ENCODE measurements at places on chromosomes 7 and 10.

GRCh38 chr7:35871856-35872255, 71.0 kb downstream of the SEPTIN7 start:
- no peak for DNase-seq

GRCh38 chr10:111037858-111038257, 39.0 kb upstream of the ADRA2A start:
- DNase-seq: no peak

DNA sequence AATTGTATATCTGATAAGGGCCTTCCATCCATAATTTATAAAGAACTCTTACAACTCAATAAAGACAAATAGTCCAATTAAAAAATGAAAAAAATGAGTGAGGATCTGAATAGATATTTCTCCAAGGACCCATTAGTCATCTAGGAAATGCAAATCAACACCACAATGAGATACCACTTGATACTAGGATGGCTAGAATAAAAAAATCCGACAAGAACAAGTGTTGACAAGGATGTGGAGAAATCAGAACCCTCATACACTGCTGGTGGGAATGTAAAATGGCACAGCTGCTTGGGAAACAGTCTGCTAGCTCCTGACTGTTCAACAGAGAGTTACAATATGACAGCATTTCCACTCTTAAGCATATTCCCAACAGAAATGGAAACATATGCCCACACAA, 24.6 kb downstream of the ALOX5 start:
- DNase-seq: no peak

GRCh38 chr7:105060923-105061322, 46.9 kb downstream of the KMT2E start:
- DNase-seq: no peak

DNA sequence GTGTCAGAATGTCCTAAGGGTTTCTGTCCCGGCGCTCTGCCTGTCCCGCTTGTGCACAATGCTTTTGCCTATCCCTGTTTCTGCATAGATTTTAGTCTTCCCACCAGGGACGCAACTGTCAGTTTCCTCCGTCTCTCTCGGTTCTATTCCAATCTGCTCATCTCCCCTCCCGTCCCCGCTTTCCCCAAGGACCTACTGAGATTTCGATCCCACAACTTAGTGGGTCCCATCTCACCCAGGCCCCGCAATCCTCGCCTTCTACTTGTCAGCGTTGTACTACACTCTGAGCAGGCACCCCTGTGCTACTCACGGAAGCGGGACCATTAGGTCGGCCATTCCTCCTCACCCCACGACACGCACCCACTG, 519 bp upstream of the ZNF655 start:
- DNase-seq: no peak

- DNase-seq: no peak
Observed at GRCh38 chr7:21722371-21722770, 179.5 kb downstream of the DNAH11 start.

DNA sequence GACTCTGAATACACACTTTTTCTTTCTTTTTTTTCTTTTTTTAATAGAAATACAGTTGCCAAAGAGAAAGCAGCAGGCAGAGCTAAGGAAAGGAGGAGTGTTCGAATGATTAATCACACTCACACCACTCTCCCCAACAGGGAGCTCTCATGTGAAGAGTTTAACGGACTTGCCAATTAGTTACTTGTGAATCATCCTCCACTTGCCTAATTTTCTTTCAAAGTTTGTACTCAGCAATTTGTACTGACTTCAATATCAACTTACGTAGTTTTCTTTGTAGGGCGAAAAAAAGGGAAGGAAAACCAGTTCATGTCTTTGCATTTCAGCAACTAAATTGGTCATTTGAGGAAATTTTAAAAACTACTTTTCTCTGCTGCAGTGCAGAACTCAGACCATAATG, 109.2 kb downstream of the PIP4K2A start:
- DNase-seq: no peak

- DNase-seq: no peak
Observed at GRCh38 chr7:49718760-49719159, 54.7 kb upstream of the VWC2 start.

- DNase-seq: no peak
Observed at GRCh38 chr7:108307194-108307593, 149.0 kb downstream of the NRCAM start.

DNA sequence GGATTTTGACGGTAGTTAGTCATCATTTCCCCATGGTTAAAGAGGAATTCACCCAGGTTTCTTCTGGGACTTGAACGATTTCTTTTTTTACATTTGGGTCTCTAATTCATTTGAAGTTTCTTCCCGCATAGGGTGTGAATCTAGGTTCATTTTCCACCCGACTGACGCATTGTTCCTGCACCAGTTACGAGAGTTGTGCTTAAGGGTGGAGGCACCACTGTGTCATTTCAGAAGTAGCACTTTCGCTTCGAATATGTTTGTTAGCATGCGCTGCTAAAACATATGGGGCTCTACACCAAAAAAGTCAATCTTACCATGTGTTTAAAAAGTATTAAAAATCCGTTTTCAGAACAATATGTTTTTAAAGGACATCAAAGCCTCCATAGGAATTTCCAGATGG, 140.3 kb downstream of the VIPR2 start:
- peak; percentile 51 for DNase-seq

GRCh38 chr7:84105586-84105985, 89.0 kb downstream of the SEMA3A start:
- DNase-seq: no peak

GRCh38 chr7:38881947-38882684, 26.9 kb downstream of the VPS41 start:
- no peak for DNase-seq

DNA sequence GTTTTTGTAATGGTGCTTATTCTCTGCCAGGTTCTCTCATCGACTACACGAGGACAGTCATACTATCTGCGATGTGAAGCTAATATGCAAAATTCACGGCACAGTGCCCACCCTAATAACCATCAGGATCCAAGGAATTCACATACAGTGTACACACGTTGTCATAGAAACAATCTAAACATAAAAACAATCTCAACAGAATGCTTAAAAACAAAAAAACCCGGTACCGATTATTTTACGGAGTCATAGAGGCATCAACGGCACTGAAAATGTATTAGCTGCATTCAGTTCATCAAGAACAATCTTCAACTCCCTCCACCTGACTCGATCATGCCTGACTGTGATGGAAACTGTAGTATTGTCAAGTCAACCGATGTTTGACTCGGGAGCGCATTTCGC, 628 bp downstream of the MRPS33 start:
- DNase-seq: no peak

DNA sequence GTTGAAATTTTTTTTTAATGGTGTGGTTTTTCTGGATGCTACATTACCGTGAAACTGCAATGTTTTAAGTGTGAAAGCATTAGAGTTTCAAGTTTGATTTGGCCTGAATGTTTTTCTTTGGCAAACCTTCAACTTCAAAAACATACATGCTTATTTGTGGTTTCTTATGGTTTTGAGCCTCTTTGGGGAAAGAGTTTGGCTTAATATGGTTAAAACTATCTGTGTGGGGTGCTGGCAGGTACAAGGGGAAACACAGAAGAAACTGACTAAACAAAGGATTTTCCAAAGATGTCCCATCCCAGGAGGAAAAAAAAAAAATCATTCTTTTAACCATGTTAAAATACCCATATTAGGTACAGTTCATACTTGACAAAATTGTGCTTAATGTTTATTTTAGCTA, 121.1 kb downstream of the HGF start:
- no peak for DNase-seq

DNA sequence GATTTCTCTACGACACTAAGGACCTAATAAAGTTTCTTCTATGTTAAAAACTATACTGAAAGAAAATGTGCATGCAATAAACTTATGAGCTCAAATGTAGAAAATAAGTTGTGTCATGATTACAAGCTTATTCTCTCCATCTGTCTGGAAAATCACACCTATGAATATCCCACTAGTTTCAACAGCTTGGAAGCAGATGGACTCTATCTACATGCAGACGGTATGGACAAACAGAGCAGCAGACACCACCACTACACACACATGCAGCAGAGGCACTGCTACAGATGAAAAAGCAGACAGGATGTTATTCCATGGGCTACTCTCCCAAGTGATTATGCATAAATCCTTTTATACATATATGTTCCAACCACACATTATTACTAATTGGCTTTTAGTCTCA, 123.4 kb upstream of the TARP start:
- DNase-seq: no peak

DNA sequence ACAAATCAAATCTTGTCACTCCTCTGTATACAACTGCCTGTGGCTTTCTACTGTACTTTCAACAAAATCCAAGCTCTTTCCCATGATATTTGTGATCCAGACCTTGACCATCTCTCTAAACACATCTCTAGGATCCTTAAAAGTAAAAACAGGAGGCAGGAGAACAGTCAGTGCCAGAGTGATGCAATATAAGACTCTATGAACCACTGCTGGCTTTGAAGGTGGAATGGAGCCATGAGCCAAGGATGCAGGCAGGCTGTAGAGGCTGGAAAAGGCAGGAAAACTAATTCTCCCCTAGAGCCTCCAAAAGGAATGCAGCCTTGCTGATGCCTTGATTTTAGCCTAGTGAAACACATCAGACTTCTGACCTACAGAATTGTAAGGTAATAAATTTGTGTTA, 45.5 kb upstream of the LRRN3 start:
- DNase-seq: no peak

- no peak for DNase-seq
Observed at GRCh38 chr7:29424295-29424983, 139.2 kb upstream of the PRR15 start.

DNA sequence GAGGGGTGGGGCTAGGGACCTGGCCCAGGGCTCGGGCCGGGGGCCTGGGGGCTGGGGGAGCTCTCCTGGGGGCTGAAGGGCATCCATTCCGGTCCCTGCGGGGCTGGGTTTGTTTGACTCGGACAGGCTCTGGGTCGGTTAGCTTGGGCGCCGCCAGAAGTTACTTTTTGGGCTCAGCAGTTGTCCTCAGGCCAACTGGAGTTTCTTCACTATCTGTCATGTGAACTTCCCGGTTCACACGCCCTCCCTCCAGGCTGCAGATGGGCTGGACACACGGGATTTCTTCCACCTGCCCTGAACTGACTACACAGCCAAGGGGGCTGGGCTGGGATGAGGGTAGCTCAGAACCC, 3.8 kb downstream of the SLC4A2 start:
- no peak for DNase-seq

- DNase-seq: no peak
Observed at GRCh38 chr7:112138325-112138852, 67.8 kb downstream of the DOCK4 start.

GRCh38 chr7:45663167-45663921, 89.2 kb downstream of the ADCY1 start:
- peak; percentile 50 for DNase-seq

DNA sequence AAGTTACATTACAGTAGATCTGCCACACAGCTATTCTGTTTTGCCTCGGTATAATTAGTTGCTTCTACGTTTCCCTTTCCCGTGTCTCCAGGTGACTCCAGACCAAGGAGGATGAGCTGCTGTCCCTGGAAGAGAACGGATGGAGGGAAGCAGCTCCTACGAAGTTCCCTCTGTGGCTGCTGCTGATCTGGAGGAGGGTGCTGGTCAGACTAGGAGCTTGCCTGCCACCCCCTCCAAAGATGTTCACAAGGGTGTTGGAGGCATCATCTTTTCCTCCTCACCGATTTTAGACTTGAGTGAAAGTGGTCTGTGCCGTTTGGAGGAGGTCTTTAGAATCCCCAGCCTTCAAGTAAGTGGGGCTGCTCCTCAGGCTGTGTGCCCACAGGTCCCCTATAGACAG, 1.4 kb downstream of the LRRC27 start:
- DNase-seq: no peak

DNA sequence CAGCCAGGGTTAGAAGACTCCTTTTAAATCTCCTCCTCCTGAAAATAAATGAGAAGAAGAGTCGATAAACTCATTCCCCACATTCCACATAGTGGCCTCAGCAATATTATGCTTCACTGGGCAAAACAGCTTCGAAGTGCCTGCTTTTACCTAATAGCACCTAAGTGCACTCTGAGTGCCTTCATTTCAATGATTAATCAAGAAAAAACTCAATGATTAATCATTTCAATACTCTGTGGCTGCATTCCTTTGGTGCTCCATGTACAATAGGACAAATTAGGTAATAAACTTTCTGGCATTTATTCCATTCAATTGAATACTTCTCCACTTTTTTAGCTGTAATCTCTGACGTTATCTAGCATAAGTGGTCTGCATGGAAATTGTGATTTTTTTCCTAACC, 174.6 kb downstream of the CCDC71L start:
- no peak for DNase-seq

- DNase-seq: no peak
Observed at GRCh38 chr10:3042589-3042988, 24.8 kb upstream of the PFKP start.

GRCh38 chr10:1401071-1401965, 336.0 kb downstream of the ADARB2 start:
- no peak for DNase-seq

DNA sequence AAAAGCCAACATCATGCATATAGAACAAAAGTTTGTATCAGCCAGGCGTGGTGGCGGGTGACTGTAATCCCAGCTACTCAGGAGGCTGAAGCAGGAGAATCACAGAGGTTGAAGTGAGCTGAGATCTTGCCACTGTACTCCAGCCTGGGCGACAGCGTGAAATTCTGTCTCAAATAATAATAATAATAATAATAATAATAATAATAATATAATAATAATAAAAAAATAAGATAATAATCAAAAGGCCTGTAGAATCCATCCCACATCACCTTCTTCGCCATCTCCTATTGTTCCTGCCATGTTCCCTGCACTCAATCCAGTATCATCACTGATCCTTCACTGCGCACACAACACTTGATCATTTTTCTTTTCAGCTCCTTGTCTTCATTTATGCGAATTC, 619.3 kb upstream of the ADARB2 start:
- DNase-seq: no peak

DNA sequence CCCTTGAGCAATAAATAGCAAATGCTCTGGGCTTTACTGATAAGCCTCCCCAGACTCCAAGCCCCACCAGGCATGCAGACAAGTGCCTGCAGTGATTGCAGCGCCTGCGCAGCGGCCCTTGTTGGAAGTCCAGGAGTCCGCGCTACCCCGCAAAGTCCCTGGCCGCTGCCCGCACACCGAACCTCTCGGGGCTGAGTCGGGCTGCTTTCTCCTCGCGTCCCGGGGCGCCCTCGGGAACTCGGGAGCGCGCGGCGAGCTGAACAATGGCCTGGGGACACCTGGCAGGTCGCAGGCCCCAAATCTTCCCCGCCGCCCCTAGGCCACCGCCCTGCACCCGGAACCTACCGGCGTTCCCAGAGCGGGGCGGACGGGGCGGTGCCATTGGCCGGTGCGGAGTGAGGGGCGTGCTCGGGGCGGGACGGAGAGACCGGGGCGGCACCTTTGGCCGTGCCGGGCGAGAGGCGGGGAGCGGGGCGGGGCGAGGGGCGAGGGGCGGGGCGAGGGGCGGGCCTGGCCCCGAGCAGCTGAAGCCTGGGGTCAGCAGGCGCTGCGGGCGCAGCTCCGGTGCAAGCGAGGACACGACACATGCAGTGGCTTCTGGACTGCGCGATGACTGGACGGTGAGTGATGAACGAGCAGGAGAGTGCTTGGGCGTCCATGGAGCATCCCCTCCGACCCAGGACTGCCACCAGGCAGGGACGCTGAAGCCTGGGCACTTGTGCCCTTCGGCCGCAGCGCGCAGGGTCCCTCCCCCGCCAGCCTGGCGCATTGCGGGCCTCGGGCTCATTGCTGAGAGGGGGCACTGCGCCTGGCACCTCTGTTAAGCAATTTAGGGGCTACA, at the start of gene RASSF4:
Gene RASSF4, plus strand, starts transcription at position 556 of the 841 bp plus-strand sequence. CDS start 10,401 bp downstream, outside the sequence.
- DNase-seq: peak; percentile 91

All from activated naive CD4-positive, alpha-beta T cell treated with anti-CD3 and anti-CD28 coated beads, Interleukin-2, amount 50 U/mL, for 72 hours (primary cell).